ENCODE measurements at places on chromosomes 16 and 17.

GRCh38 chr16:71172481-71173207 is 57.9 kb downstream of the HYDIN start:
- DNase-seq = no peak

- no peak for DNase-seq
These were observed 327.4 kb upstream of the CCL2 start for GRCh38 chr17:33927732-33928133.

- no peak for DNase-seq
These were observed 37.9 kb upstream of the PIK3R6 start for GRCh38 chr17:8905331-8905730.

DNA sequence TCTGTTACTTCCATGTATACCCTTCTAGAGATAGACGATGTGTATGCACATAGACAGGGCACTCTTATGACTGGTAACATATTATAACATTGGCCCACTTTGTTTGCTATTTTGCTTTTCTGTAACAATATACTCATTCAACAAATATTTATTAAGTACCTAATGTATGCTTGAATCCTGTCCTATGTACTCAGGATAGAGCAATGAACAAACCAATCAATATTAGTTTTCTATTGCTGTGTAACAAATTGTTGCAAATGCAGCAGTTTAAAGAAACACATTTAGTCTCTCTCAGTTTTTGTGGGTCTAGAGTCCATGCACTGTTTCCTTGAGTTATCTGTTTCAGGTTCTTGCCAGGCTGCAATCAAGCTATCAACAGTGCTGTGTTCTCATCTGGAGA is 29.7 kb upstream of the TENT4B start:
- no peak for DNase-seq

DNA sequence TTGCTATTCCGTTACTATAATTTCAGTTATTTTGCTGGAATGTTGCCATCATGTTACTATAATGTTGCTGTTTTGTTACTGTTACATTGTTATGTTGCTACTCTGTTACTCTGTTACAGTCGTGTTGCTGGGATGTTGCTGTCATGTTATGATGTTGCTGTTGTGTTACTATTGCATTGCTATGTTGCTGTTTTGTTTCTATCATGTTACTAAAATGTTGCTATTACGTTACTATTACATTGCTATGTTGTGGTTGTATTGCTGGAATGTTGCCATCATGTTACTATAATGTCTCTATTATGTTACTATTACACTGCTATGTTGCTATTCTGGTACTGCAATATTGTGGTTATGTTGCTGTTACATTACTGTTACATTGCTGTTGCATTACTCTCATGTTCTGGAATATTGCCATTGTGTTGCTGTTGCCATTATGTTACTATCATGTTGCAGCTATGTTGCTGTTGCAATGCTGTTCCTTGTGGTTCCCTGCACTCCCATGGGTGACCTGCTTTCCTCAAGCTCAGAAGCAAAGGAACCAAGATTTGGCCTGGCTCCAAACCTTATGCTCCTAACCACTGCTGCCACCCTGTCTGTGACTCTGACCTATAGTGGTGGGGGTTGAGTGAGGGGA is 64.4 kb downstream of the ABCC6 start:
- no peak for DNase-seq

DNA sequence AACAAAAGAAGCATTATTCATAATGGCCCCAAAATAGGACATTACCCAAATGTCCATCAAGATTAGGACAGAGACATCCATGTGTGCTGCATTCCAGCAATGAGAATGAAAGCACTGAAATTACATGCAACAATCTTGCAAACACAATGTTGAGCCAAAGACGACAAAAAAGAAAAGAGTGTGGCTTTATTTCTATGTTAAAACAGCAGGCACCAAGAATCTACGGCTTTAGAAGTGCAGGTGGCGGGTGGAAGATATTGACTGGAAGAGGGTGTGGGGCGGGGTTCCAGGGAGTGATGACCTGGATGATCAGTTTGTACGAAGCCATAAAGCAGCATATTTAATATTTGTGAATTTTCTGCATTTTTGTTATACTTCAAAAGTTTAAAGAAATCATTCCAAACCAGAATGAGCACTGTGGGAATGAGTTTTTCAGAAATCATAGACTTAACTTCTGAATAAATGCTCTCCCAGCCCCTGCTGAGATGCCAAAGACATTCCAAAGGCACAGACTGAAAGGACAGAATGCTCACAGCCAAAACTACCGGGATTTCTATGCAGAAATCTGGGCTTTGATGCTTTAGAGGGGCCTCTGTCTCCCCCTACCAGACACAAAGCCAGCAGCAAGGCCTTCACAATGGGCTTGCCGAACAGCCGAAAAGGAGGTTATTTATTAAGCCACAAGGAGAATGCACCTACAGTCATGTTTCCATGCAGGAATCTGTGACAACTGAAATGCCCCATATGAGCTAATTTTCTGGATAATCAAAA is 361.6 kb downstream of the GRIN2A start:
- DNase-seq = no peak

- DNase-seq = no peak
These were observed 30.3 kb upstream of the SUPT4H1 start for GRCh38 chr17:58382108-58382871.

DNA sequence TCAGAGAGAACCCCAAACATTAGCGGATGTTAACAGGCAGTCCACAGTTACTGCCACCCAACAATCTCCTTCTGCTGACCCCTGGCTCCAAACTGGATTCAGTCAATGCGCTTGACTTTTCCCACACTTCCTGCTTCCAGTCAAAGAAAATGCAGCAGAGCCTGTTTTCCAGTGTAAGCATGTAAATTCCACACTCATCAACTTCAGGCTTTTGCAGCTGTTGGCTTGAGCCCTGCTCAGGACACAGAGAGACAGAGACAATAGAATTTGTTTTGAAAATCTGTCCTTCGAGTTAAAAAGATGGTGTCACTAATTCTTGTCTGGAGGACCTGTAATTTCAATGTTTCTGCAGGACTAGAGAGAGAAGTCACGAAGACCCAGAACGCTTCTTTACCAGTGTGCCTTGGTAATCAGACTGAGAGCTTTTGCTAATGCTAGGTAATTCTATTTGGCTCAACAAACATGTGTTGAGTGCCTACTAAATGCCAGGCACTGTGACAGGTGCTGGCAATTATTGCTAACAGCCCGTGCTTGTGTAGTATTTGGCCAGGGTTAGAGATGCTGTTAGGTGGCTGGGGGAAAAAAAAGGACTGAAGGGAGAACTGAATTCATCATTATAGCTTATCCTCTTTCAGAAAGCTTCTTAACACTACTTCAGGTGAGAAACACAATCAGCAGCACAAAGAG is 32.5 kb downstream of the HOXB1 start:
- DNase-seq = no peak

DNA sequence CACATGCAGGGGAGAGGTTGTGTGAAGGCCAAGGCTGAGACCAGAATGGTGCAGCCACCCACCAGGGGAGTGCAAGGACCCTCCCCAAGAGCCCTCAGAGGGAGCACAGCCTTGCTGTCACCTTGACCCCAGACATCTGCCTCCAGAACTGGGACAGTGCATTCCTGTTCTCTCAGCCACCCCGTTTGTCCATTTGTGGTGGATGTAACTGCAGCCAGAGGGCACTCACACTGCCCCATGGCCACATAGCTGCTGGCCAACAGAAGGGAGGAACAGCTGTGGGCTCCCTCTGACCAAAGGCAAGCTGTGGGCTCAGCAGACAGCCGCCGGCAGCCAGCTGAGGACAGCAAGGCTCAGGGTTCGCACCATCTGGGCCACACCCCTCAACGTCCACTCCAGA is 49.8 kb upstream of the KLHDC4 start:
- DNase-seq = no peak

GRCh38 chr16:12613131-12613991 is 190.3 kb downstream of the CPPED1 start:
- DNase-seq = peak; percentile 28

- DNase-seq = no peak
These were observed 347.2 kb downstream of the SOX9 start for GRCh38 chr17:72467841-72468653.

GRCh38 chr17:28812748-28813377 is 29.7 kb downstream of the FAM222B start:
- no peak for DNase-seq

DNA sequence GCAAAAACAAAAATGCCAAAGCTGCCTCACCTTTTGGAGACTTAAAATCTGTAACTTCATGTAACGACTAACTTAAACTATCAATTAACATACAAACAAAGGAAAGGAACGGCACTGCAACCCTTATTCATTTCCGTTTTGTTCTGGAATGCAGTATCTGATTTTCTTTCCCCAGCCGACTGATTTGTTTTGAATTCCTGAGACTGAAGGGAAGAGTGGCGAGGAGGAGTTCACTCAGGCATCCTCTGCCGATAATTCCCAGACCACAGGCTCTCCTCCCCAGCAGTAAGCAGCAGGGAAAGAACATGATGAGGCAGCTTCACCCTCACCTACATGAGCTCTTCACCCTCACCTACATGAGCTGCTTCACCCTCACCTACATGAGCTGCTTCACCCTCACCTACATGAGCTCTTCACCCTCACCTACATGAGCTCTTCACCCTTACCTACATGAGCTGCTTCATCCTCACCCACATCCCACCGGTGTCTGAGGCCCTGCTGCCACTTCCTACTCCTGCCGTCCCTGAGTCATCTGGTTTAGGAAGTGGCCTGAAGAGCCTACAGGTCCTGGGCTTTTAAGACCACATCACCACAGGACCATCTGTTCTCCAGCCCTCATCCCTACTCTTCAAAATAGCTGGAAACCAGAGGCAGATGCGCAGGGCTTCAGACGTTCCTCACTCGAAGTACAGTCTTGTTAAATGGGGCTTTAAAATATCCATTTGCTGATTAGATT is 168.0 kb upstream of the RPH3AL start:
- DNase-seq = no peak

GRCh38 chr17:46868689-46869187 is 17.4 kb downstream of the WNT9B start:
- DNase-seq = no peak

All from HuH-7 (cell line).